ENCODE measurements at places on chromosomes 12 and 14.

- DNase-seq = no peak
These were observed 163.3 kb downstream of the PAWR start for GRCh38 chr12:79527473-79527872.

- no peak for DNase-seq
These were observed 264.4 kb downstream of the DUSP6 start for GRCh38 chr12:89087876-89088275.

- peak; percentile 31 for DNase-seq
These were observed 35.3 kb downstream of the MIPOL1 start for GRCh38 chr14:37232907-37233481.

DNA sequence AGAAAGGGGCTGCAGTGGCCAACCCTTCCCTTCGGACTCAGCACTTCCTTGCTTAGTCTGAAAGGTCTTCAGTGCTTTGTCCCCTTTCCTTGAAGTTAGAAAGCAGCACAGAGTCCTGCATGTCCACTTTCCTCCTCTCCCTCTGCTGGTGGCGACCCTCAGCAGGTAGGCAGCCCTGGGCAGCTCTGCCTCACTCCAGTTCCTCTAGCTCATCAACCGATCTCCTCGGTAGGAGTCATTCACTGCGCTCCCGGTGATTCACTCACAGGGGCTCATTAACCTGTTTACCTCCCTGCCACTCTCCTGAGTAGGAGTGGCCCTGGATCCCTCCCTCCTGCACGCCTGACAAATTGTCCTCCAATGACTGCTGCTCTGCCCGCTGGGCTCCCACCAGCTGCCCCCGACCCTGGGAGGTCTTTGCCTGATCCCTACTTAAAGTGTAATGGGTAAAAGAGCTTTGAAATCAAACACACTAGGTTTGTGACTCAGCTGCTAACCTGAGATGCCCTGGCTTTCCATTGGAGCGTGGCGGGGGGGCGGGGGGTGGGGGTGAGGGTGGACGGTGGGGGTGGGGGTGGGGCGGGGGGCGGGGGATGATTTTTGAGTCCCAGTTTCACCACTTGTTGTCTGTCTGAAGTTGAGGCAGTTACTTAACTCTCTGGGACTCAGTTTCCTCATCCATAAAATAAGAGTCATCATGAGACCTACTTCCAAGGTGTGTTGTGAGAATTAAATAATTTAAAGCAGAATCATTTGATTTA lies 4.2 kb downstream of the SCNN1A start:
- peak; percentile 93 for DNase-seq

- peak; percentile 63 for DNase-seq
These were observed 61.5 kb downstream of the LGMN start for GRCh38 chr14:92686900-92687427.

DNA sequence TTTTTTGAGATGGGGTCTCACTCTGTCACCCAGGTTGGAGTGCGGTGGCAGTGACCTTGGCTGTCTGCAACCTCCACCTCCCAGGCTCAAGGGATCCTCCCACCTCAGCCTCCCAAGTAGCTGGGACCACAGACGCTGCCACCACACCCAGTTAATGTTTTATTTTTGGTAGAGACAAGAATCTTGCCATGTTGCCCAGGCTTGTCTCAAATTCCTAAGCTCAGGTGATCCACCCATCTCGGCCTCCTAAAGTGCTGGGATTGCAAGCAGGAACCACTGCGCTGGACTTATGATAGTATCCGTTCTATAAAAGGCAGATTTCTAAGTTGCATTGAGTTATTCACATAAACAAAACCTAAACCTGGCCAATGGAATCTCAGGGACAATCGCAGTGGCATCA lies 321.1 kb upstream of the PRICKLE1 start:
- no peak for DNase-seq

- no peak for DNase-seq
These were observed 74.2 kb downstream of the SMOC1 start for GRCh38 chr14:69953266-69953915.

- no peak for DNase-seq
These were observed 69.5 kb downstream of the TBC1D30 start for GRCh38 chr12:64893961-64894360.

DNA sequence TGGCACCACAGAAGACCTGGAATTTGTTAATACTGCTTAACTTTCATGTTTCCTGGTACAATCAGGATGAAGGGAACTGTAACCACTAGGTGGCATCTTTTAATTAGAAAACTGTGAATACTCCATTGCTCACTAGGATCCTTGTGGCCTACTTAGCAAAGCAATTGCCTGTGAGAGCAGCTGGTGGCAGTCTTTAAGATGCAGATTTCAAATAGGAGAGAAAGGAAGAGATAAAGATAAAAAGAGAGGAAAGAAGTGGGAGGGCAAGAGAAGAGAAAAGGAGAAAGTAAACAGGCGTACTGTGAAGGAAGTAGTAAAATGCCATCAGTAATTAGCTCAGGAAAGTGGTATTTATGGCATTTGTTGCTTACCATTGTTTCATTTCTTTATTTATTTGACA lies 114.5 kb downstream of the RAD51B start:
- peak; percentile 68 for DNase-seq

DNA sequence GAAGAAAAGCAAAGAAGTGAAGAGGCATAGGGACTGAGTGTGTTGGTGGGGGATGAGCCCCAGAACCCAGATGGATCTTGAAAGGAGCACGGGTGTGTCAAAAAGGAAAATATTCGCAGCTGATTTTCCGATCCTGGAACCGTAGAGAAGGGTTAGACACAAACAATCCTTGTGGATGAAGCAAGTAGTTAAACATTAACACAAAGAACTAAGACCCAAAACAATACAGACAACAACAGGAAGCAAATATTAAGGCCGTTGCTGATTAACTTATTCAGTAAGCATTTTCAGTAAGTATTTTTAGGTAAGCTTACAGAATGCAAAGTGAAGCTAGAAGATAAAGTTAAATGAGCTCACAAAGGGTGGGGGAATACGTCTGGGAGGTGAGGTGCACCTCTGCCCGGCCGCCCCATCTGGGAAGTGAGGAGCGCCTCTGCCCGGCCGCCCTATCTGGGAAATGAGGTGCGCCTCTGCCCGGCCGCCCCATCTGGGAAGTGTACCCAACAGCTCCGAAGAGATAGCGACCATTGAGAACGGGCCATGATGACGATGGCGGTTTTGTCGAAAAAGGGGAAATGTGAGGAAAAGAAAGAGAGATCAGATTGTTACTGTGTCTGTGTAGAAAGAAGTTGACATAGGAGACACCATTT lies 62.8 kb upstream of the PRB2 start:
- no peak for DNase-seq

GRCh38 chr14:78005325-78005724 lies 164.8 kb upstream of the NRXN3 start:
- DNase-seq = peak; percentile 12

DNA sequence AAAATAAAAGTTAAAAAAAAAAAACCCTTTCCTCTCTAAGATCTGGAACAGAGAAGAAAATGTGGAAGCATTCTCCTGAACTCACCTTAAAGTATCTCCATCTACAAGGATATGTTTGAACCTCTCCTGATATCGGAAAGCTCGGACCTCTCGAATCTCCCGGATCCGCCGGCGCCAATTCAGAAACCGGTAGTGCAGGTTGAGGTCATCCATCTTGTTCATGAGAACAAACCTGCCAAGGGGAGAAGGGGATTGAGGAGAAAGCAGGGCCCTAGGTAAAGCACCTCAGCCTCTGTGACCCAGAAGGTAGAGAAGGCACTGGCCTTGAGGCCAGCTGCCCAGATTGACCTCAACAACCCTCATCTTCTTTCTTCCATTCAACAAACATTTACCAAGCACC lies 2.2 kb downstream of the SPRYD3 start:
- no peak for DNase-seq

GRCh38 chr14:33493266-33493665 lies 457.6 kb downstream of the EGLN3 start:
- DNase-seq = no peak

GRCh38 chr12:99644629-99645028 lies 2.9 kb upstream of the GARIN6 start:
- no peak for DNase-seq

DNA sequence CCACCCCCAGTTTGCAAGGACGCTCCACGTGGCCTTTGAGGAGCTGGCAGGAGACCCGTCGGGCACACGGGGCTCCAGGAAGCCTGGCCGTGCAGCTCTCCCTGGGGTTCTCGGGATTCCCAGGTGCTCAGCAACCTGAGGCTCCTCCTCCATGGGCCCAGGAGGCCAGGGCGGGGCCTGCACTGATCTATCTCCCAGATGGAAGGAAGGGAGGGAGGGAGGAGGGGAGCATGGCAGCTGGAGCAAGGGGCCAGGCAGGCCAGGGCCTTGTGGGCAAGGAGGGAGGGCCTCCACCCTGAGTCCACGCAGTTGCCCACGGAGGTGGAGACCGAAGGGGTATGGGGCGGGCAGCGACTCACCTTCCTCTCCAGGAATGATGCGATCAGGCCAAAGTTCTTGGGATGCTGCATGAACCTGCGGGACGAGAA lies 127.3 kb downstream of the RFLNA start:
- peak; percentile 85 for DNase-seq

DNA sequence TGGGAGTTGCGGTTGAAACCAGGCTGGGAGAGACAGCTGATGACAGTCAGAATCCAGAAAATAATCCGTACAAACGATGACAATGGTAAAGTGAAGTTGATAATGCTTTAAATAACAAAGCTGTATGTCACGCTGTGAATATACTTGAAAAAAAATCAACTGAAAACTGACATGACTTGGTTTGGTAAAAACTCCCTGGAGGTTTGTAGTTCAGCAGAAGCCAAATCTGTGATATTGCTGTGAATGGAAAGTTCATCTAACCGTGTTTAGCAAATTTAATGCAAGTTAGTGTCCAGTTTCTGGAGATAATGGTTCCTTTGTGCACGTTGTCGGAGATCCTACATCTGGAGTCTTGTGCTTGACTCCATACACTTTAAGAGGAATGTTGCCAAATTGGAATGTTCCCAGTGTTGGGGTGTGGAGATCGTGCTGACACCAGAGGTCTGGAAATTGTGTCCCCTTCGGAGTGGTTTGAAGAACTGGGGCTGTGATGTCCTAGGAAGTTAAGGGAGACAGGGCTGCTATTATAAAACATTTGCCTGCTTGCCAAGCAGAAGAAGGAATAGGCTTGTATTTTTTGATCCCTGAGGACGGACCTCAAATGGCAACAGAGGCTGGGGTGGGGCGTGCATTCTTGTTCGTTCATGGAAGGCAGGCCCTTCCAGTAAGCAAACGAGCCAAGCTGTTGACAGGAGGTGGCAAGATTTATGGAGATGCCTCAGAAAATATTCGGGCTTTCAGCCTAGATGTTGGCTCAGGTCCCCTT lies 30.6 kb downstream of the PPFIBP1 start:
- DNase-seq = no peak

DNA sequence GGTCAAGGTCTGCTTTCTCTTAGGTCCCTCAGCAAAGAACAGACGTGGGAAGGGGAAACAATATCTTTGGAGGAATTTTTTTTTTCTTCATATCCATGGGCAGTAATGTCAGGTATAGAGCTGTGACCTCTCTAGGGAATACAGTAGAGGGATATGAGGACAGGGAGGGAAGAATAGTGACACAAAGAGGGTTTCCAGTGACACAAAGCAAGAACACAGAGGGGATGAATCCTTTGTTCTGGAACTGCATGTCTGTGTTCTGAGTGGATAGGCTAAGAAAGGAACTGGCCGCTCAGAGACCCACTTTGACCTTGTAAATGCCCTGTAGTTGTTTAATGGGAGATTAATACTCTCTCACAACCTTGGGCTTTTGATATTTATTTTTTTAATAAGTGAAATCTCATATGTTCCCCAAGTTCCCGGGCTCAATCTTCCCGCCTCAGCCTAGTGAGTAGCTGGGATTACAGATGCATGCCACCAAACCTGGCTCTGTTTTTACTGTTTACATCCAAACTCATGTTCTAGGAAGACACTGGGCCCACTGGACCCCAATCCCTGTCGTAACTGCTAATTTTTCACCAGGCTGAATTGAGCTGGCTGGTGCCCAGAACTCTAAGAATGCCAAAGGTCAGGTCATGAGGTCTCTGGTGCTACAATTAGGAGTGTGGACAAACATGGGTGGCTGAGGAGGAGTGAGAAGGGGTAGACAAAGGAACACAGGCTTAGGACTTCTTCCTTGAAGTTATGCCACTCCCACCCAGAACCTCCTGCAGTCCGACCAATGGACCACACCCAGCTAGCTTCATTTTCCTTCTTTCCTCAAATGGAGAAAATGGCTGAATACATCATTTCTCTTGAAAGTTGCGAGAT lies 9.1 kb upstream of the PLEKHH1 start:
- no peak for DNase-seq

GRCh38 chr12:64088431-64089349 lies 133.4 kb downstream of the KICS2 start:
- peak; percentile 78 for DNase-seq

DNA sequence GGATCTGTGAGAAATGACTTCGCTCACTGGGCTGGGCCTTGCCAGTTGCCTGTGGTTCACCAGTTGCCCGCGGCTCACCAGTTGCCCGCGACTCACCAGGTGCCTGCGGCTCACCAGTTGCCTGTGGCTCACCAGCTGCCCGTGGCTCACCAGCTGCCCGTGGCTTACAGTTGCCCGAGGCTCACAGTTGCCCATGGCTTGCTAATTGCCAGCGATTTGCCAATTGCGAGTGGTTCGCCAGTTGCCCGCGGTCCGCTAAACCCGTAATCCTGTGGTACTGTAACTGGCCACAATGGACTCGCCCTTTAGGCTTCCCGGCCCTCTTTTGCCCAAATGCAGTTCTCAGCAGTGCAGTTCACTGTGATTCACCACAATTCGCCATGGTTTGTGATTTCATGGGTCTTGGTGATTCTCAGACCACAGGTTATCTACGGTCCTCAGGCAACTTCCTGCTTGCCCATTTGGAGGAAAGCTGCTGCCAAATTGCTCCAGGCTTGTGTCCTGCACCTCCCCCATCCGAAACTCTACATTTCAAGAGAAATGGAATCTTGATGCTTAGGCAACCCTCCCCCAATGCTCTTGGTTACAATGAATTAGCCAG lies 15.0 kb upstream of the MEG3 start:
- no peak for DNase-seq
